ENCODE measurements at places on chromosomes 7 and 10. TPM values are rescaled to one million over a fixed set of nuclear protein-coding genes. Genes with fewer than 3 reads are reported as not detected.

MEOX2 gene
- total RNA-seq: 6.3 TPM

HOXA9 gene
- not detected for total RNA-seq

DNA sequence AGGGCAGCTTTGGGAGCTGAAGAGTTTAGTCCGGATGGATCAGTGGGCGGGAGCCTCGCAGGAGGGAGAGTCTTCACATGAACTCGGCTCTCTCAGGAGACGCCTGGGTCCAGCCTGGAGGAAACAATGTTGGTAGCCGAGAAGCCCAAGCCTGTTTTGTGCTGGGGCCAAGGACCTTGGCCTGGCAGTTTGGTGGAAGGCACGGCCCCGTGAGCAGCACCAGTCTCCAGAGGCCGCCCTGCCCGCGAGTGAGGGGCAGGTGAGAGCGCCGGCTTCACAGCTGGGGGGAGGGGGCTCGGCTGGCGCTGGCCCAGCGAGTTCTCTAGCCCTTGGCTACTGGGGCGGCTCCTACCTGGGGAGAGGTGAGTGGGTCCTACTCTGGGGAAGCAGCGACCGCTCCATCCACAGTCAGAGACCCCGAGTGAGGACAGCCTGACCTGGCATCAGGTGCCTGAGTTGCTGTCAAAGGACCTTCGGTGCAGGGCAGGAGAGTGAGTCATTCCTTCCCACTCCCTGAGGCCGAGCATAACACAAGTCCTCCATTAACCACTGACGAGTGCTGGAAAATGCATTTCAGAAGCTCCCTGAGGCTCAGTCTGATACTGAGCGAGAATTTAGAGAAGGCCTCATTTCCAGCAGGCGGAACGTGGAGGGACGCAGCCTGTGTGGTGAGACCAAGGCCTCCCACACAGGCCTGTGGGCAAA lies 89.3 kb upstream of the DIP2C start:
- no peak for DNase-seq

- no peak for DNase-seq
These were observed 253.4 kb downstream of the GALNT17 start for GRCh38 chr7:71385330-71385729.

DNA sequence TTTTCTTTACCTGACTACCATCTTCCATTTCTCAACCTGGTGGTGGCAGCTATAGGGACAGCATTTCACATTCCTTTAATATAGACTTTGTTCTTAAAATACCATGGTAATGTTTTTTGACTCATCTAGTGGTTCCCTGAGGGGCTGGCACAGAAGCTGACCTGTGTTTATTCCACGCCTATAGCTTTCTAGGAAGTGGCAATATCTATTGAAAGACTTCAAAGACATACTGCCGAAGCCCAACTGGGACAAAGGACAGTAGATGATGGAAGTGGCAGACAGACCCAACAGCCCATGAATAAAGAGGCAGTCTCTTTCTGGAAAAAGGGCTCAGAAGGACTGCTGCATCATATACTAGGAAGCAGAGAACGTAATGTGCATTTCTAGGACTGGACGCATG lies 11.2 kb downstream of the SUN3 start:
- no peak for DNase-seq

DNA sequence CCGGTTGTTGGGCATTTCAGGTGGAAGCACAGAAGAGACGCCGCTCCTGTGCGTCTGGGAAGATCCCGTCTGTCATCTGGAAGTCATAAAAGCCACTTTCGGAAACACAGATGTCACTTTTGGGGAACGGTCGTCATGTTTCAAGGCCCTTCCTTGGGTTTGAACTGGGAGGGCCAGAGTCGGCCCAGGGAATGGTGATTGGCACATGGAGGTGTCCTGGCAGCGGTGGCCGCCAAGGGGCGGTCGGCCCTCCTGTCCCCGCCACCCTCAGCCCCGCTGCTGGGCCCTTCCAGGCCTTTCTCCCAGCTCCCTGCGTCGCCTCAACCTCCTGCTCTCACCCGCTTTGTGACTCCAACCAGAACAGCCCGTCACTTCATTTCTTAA lies 115.2 kb upstream of the SFMBT2 start:
- DNase-seq: no peak

DNA sequence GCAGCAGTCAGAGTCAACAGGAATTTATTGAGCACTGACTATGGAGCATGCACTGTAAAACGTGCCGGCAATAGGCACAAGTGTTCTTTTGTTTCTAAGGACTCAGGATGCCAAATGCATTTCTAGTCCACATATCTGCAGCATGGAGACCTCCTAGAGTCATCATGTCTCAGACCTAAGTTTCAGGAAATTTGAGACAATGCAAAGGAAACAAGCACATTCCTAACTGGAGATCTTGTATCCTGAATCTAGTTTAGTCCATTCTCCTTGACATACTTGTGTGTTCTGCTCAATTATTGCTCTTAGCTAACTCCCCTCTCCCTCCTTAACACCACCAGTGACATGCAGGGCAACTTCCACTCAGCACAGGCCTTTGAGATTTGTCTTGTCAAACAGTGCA lies 173.2 kb downstream of the ZNF438 start:
- no peak for DNase-seq

GRCh38 chr7:147311336-147311735 lies 1194.7 kb downstream of the CNTNAP2 start:
- DNase-seq: no peak

DNA sequence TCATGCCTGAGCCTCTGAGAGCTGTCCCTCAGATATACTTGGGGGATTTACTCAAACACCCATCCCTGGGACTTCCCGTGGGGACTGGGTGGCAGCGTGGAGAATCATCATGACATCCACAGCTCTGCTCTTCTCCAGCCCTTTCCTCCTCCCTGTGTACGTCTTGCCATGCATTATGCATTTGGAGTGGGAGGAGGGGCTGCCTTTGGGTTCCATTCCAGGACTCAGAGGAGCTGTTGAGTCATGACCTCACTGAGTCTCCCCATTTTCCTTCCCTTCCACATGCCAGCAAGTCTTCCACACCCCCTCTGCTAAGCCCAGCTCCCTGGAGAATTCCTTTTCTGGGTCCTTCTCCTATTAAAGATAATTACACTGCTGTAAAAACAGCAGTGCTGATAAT lies 480.7 kb downstream of the SORCS3 start:
- DNase-seq: no peak

FAM241B gene
- 3.7 TPM for total RNA-seq

DNA sequence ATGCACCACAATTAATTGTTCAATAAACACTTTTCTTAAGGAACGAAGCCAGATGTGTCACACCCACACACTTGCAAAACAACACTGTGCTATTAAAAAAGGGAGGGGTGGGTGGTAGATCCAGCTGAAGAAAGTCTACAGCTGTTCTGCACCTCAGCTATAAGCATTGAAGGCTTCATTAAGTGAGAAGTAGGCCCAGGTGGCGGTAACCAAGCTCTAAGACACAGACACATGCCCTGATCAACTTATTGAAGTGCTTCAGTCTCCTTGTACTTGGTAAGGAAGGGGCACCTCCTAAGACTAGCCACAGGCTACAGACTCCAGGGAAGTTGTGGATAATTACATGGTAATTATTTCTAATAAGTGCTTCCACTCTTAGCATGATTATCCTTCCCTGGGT lies 4.5 kb upstream of the CPVL start:
- no peak for DNase-seq

ITPRID1 gene
- total RNA-seq: not detected

DNA sequence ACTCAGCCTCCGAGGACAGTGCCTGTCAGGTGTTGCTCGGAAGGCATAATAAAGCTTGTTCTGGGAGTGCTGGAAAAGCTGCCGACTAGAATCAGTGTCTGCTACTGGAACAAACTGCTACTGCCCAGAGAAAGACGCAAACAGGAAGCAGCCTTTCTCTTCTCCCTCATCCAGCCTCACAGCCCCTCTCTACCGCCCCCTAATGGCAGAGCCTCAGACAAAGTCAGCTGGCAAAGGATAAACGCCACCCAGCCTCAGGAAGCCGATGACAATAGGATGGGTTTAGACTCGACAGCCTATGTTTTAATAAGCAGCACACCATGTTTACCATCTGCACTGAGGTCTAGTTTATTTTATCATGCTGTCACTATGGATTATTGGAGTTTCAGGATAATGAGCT lies 169.5 kb upstream of the LYZL1 start:
- peak; percentile 56 for DNase-seq

DNA sequence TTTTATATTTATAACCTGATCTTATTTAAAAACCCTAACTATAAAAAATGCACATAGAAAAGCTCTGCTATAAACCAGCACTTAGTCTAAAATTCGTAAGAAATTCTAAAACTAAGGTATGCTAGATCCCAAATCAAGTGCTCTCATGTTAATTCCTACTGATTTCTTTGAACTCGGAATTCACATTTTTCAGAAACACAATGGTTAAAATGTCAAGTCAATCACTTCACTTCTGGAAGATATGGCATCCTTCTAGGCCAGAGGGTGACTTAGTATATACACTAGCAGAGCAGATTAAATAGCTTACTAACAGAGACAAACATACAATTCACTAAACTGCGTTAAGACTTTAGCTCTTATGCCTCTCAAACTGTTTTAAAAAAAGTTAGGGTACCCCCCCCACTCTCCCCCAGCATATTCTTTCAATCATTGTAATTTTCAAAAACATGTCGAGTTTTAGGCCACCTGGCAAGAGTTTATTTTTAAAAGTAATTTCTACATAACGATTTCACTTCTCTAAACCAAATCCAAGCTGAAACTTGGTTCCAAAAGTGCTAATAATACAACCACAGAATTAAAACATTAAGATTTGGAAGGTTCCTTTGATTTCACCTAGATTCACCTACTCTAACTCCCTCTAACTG lies 129.4 kb downstream of the NRBF2 start:
- no peak for DNase-seq

DNA sequence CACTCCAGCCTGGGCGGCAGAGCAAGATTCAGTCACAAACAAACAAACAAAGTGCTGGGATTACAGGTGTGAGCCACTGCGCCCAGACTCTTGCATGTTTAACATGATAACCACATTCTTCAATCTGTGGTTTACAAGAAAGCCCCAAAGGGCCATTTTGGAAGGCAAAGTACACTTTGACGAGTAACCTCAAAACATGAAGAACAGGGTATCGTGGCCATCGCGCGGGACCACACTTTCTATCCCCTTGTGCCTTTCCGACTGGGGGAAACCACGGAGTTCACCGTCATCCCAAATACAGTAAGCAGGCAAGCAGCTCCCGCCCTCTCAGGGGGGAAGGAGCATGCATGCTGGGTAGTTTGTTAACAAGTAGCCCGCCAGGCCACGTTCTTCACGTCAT lies 125.2 kb downstream of the RNF216 start:
- no peak for DNase-seq

DNA sequence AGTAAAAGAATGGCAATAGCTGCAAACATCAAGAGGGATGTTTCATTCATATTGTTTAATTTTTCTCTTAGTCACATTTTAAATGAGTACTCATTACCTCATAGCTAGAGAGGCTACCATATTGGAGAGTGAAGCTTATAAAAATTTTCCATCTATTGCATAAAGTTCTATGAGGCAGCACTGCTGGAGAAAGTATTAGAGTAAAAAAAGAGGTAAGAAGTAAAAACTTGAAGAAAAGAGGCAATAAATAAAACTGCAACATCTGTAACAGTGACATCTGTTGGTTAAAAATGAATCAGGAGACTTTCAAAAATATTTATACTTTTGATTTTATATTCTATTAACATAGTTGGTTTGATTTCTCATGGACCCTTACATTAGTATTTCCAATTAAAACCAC lies 284.5 kb upstream of the SEMA3D start:
- no peak for DNase-seq

IFIT1B gene
- not detected for total RNA-seq

DNA sequence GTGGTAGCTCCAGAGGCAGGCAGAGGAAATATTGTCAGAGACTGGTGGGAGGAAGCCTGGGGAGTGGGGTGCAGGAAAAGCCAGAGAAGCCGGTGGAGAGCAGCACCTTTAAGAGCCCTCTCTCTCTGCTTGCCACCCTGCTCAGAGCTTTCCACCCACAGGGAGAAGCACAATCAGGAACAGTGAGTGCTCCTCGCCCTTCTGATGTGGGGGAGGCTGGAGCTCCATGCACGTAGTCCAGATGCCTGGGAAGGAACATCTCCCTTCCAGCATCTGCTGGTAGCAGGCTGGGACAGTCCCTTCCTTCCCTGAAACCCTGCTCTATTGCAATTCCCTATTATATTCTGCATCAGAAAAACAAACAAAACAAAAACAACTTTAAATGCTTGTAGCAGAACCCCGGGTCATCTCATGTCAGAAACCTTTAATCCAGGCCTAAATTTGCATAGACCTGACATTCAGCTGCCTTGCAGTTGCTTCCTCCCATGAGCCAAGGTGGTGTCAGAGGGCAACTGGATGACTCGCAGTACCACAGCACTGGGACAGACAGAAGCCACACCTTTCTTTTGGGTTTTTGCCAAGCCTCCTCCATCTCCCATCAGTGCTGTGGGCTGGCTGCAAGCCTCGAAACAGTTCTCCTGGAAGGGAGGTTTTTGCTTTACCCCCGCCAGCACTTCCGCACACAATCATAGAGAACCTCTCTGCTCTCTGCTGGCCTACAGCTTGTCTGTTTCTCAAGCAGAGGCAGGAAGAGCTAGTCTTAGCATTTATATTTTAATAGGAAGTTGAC lies 13.1 kb downstream of the AVPI1 start:
- DNase-seq: no peak

EPHA1 gene
- total RNA-seq: 0.71 TPM

CHAT gene
- total RNA-seq: not detected

- no peak for DNase-seq
These were observed 9.5 kb downstream of the PLXDC2 start for GRCh38 chr10:19825700-19826099.

DNA sequence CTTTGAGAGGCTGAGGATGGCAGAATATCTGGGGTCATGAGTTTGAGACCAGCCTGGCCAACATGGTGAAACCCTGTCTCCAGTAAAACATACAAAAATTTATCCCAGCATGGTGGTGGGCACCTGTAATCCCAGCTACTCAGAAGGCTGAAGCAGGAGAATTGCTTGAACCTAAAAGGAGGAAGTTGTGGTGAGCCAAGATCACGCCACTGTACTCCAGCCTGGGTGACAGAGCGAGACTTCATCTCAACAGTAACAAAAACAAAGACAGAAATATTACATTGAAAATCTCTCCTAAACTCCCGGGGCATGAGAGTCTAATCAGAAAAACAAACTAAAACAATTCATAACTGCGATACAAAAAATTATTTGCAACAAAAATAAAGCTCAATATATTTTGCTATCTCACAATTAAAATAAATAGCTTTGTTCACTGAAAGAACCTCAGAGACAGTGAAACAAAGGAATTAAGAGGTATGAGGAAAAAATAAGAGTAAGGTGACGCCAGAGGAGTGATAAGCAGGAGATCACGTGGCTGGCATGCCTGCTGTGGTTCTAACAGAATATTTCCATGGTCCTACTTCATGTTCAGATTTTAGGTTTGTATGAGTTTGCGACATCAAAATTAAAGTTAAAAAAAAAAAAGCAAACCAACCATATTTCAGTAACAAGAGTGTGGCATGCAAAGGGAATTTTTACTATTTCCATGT lies 527.7 kb upstream of the POM121L12 start:
- no peak for DNase-seq

FRMPD2 gene
- 7.7 TPM for total RNA-seq

- DNase-seq: peak; percentile 93
These were observed at the start of gene TRIP6 for GRCh38 chr7:100867040-100867775. TSS of gene TRIP6 (plus strand) at chr7:100867387. CDS start at chr7:100867498, 111 bp downstream.
